ENCODE measurements at places on chromosomes 7 and 10.

DNA sequence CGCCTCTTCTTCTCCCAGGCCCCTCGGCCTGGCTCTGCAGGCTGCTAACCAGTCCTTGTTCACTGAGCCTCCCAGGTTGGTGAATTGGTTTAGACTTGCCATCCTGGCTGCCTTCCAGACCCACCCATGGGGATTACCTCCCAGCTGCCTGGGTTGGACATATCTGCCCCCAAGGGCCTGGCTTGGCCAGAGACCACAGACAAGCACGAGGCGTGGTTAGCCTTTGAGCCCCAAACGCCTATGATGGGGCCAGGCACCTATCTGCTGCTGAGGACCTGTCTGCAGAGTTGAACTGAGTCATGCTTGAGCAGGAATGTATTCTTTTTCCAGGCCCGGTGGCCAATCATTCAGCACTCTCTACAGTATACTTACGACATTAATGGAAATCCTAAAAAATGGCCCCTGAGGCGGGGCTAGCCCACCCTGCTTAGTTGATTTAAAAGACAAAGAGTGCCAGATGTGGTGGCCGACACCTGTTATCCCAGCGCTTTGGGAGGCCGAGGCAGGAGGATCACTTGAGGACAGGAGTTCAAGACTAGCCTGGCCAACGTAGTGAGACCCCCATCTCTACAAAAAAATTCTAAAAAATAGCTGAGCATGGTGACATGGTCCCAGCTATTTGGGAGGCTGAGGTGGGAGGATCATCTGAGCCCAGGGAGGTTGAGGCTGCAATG lies 361.5 kb downstream of the FRMD4A start:
- no peak for DNase-seq

- no peak for DNase-seq
Measured at GRCh38 chr10:27344568-27345454, 104.2 kb upstream of the ACBD5 start.

- no peak for DNase-seq
Measured at GRCh38 chr10:127979045-127979444, 72.1 kb downstream of the PTPRE start.

DNA sequence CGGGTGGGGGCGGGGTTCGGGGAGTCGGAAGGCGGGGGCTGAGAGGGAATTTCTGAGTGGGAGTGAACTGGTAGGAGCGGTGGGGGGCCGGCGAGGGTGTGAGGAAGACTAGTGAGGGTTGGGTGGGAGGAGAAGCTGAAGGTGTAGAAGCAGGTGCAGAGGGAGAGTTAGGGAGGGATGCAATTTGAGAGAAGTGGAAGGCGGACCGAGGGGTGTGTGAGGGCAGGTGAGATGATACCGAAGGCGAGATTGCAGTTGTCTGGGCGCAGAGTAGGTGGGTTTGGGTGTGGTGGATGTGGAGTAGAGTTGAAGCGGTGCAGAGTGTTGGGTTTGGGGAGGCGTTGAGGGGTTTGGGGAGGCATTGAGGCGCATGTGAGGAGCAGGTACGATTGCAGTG lies 643 bp downstream of the KAT6B start:
- no peak for DNase-seq

DNA sequence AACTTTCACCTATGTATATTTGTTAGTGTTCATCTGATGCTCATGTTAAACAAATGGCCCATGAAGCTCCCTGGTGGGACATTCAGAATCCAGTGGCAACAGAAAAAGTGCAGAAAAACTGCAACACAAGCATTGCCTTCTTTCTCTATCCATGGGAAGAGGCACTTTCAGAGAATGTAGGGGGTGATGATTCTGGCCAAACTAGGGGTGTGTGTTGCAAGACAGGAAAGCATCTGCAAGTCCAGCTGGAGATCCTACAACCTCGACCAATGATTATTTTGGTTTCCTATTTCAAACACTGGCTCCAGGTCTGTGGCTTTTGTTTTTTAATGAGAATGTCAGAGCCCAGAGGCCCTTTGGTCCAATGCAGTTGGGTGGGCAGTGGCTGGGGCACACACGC lies 198.7 kb downstream of the CXCL12 start:
- DNase-seq: no peak

Measured in skeletal muscle cell (primary cell).